ENCODE measurements at places on chromosomes 13 and 19. TPM values are rescaled to one million over a fixed set of nuclear protein-coding genes. Genes with fewer than 3 reads are reported as not detected.

PRODH2 gene
- polyA plus RNA-seq = 1.0 TPM

ATP1A3 gene
- polyA plus RNA-seq = not detected

FNDC3A gene
- polyA plus RNA-seq = 79.6 TPM

PAF1 gene
- 71.1 TPM for polyA plus RNA-seq

KIR2DL3 gene
- 0.18 TPM for polyA plus RNA-seq

FUT6 gene
- polyA plus RNA-seq = 0.64 TPM

C19orf73 gene
- polyA plus RNA-seq = 0.39 TPM

LHFPL6 gene
- 90.9 TPM for polyA plus RNA-seq

BRME1 gene
- polyA plus RNA-seq = 6.5 TPM

OR7C1 gene
- 0.12 TPM for polyA plus RNA-seq

DNA sequence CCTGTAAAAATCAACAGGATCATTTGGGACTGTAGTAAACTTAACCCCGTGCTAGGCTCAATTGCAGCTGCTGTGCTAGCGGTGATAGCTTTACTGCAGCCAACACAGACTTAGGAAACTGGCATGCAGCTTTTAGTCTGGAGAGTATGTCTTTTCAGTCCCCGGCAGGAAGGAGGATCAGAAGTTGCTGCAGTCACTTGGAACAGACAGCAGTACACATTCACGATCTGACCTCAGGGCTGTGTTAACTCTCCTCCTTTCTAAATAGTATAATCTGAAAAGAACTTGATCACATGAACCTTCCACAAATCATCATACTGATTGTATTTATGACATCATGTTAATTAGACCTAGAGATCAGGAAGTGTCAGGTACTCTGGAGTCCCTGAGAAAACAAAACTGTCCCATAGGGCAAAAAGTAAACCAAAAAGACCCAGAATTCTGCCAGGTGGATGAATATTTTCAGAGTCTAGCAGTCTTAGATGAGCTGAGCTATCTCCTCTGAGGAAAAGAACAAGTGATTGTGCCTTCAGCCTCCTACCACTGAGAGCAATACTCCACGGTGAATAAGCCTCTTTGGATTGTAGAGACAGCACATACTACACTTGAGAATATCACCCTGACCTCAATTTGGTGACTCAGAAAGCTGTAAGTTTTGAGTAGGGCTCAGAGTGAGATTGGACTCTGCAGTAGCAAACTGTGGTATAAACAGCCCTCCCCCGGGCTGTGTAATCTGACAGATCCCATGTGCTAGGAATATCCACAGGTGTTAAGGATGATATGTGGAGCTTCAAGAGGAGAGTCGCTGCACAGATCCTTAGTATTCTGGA, 181.0 kb upstream of the GPR12 start:
- DNase-seq = no peak

- no peak for DNase-seq
These were observed 264.7 kb downstream of the MZT1 start for GRCh38 chr13:72462726-72463125.

DNA sequence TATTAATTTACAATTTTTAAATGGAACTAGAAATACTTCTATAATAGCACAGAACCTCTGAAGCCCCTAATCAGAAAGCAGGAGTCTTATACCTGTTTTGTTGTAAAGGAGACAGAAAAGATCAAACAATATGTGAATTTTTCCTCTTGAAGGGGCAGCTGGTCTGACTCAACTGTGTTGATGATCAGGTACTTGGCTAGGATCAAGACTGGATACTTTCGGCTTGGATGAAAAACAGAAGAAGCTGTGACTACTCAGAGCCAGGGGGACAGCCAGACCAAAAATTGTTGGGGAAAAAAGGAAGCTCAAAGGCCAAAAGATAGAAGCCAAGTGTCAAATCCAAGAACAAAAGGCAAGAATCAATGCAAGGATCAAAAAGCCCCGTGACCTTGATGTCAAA, 195.6 kb downstream of the KCTD12 start:
- no peak for DNase-seq

DNA sequence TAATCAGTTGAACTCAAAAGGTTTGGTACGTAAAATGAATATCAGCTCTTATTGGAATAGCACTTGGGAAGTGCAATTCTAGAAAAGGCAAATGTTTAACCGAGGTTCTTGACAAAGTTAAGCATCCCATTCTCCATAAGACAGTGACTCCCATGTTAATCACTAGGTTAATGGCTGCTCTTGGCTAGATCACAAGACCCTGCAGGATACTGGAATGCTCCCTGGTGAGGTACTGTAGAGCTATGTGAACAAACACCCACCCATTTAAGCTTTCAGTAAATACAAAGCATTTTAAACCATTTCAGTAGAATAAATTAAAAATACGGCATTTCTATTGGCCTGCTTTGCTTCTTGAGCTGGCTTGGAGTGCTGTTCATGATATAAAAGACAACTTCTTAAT, 56.5 kb downstream of the TDRD3 start:
- no peak for DNase-seq

- DNase-seq = no peak
These were observed 389.8 kb downstream of the NDFIP2 start for GRCh38 chr13:79870766-79871165.

DNA sequence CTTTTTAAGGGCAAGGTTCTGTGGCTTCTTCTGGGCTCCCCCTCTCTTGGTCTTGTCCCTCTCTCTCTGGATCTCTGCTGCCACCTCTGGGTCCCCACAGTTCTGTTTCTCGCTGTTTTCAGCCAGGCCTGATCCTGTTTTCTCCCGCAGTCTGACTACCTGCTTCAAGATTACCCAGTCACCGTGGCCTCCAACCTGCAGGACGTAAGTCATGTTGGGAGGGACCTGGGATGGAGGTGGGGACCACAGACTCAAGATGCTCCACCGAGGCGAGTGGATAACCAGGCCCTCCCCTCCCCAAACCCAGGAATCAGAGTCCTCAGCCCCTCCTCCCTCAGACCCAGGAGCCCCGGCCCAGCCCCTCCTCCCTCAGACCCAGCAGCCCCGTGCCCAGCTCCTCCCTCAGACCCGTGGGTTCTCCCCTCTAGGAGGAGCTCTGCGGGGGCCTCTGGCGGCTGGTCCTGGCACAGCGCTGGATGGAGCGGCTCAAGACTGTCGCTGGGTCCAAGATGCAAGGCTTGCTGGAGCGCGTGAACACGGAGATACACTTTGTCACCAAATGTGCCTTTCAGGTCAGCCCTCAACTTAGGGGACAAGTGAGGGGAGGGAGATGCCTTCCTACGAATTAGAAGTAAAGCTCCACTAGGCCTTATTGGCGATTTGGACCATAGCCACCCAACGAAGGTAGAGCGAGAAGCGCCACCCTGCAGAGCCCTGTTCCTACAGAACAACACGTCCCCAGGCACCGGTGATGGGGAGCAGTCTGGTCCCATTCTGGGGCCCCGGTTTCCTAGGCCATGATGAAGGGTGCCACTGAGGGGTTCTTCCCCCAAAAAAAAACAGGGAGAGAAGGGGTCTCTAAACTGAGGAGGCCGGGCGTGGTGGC, 2.2 kb downstream of the FLT3LG start:
- DNase-seq = no peak

- DNase-seq = no peak
These were observed 4.3 kb downstream of the ADAMTSL5 start for GRCh38 chr19:1508507-1508856.

DNA sequence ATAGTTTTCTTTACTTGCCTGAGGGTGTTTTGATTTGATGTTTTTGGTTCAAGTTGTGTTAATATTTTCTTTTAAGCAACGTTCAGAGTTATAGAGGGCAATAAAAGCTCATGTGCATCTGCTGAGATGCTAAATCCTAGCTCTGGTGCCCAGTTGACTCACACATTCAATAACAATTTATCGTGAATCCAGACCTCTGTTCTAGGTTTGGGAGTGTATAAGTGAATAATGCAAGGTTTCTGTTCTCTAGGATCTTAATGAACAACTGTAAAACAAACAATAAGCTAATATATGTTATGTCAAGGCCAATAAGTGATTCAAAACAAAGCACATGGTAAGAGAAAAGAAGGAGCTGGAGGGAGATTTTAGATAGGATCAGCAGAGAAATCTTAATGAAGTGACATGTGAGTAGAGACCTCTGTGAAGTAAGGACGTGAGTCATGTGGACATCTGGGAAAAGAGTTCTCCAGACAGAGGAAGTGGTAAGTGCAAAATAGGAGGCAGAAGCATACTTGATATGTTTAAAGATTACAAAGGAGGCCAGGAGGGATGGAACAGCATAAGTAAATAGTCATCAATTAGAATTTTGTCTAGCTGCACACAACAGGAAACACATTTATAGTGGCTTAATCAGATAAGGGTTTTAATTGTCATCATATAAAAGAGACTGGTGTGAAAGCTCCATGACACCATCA, 278.5 kb upstream of the HTR2A start:
- peak; percentile 73 for DNase-seq

- DNase-seq = no peak
These were observed 111.6 kb downstream of the GGACT start for GRCh38 chr13:100476963-100477362.

DNA sequence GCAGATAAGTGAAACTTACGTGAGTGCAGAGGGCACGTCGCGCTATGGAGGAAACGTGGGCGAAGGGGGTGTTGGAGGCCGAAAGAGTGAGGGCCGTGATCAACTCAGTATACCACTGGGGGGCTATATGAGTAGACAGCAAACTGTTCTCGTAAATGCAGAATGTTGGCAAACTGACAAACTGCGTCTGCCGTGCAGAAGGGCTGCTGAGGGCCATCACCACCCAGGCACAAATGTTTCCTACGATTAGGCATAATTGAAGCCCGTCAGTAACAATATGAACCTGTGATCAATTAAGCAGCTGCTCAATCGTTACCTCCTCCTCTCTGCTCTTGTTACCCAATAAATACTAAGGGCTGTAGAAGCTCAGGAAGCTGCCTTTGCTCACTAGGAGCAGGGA, 17.3 kb upstream of the MADCAM1 start:
- no peak for DNase-seq

GRCh38 chr13:19910336-19911072, 47.1 kb upstream of the ZMYM5 start:
- no peak for DNase-seq

DNA sequence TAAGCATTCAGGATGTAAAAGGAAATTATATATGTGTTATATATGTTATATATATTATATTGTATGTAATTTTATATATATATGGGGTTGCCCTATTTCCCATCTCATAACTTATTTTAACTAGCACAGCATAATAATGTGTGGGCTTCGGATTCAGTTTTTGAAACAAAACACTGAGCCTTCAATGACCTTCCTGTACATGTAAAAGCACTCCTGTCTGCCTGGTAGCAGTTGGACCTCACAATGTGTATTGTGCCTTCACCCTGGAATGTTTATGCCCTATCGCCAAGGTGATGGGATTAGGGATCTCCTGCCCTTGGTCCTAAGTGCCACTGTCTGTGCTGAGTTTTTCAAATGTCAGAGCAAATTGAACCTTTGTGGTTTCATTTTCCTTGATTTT, 968.8 kb downstream of the TUBA3C start:
- no peak for DNase-seq

DNA sequence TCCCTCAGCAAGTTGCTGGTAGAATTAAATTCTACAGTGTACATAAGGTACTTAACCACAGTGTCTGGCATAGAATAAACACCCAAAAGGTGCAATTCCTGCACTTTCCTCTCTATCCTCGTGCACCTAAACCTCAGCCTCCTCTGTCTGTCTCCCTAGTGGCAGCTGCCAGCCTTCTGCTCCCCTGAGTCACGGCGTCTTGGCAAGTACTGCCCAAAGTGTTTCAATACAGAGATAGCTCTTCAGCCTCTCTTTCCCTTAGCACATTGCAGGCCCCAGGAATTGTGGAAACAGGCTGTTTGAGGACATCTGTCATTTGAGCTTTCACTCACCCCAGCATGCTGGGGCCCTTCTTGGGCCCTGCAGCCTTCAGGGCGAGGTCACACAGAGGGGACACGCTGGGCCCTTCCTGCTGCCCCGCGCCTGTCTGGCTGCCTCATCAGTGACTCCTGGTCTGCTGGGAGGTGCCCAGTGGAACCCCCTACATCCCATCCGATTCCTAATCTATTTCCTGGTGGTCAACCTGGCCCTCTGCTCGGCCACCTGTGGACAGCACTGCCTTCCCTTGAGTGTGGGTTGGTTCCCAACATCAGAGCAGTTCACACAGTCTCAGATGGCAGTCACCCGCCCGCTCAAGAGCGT, 19.3 kb downstream of the COL4A2 start:
- DNase-seq = no peak

DNA sequence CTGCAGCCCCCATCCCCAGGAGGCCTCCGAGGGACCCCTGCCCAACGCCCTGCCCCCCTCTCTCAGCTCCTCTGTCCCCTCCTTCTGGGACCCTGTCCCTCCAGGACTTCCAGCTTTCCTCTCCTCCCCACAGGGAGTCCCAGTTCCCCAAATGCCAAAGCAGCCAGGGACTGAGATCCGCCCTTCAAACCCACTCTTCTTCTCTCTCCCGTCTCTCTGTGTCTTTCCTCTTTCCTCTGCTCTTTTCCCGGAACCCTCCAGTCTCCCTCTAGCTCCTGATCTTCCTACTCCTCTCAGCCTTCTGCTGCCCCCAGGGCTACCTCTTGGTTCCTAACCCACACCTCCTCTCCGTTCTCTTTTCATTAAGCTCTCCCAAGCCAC, 377 bp downstream of the CA11 start:
- no peak for DNase-seq

All from right lung (tissue), 10 donors.